Body of pancreas (tissue), 4 donors: ENCODE measurements at places on chromosomes 11 and 22.

- DNase-seq: peak; percentile 61
Observed at GRCh38 chr22:24205438-24206195, 24.3 kb downstream of the SUSD2 start.

DNA sequence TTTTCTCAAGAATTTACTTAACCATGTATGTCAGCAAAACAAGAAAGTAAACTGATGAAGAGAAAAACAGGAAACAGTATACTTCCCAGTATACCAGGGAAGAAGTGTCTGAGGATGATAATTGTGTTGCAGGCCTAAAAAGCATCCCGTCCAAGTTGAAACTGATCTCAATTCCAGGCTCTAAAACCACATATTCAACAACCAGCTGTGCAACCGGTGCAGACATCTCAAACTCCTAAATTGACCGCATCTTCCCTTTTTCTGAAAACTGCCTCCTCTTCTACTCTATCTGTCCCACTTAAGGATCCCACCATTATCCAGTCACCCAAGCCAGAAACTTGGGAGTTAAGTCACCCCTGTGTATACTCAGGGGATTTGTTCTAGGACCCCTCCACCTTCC lies 47.2 kb downstream of the CCDC83 start:
- DNase-seq: no peak

DNA sequence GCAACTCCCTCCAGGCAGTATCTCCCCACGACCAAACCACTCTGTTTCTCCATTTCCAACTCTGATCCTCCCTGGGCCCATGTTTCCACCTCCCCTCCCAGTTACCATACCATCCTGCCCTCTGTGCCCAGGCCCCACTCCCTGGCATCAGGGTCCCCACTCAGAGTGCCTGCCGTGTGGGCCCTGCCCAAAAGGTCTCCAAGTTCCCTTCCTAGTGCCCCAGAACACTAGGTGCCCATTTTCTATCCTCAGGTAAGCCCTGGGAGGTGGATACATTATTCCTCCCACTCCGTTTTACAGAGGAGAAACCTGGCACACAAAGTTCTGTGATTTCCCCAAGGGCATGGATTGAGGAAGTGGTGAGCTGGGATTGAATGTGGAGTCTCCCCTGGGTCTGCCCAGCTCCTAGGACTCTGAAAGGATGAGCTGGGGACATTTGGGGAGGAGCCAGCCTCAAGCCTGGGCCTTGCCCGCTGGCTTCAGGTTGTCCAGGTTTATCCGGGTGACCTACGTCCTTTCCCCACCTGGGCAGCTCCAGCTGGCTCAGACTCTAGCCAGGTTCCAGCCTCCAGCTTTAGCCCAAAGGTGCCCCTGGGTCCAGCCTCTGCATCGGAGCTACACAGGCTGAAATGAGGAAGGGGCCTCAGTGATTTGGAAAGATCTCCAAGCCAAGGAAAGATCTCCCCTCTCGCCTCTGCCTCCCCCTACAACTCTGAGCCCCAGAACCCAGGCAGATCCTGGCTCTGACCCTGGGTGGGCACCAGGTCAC lies 2.2 kb upstream of the GSTT4 start:
- DNase-seq: no peak

DNA sequence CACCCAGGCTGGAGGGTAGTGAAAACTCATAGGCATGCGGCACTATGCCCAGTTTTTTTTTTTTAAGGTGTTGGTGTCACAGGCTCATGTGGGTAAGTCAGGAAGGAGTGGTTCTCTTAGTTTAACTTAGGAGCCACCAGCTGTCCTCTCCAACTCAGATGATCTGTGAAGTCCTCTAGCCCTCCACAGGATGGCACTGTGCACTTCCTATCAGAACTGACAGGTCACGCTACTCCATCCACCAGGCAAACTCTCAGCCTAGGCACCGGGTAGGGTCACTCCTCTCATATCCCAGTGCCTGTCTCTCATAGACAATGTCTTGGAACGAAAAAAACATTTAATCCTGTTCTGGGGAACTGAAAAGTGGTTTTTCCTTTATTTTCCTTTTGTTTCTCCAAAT lies 16.5 kb downstream of the NAP1L4 start:
- DNase-seq: peak; percentile 38

GRCh38 chr11:66912361-66912760 lies 45.8 kb downstream of the PC start:
- DNase-seq: no peak
